Stimulated activated naive CD8-positive, alpha-beta T cell treated with anti-CD3 and anti-CD28 coated beads, Interleukin-15, amount 100 ng/mL, for 72 hours (primary cell): ENCODE measurements at places on chromosomes 4 and X.

GRCh38 chr4:121306931-121307330 lies 73.9 kb downstream of the QRFPR start:
- no peak for DNase-seq

DNA sequence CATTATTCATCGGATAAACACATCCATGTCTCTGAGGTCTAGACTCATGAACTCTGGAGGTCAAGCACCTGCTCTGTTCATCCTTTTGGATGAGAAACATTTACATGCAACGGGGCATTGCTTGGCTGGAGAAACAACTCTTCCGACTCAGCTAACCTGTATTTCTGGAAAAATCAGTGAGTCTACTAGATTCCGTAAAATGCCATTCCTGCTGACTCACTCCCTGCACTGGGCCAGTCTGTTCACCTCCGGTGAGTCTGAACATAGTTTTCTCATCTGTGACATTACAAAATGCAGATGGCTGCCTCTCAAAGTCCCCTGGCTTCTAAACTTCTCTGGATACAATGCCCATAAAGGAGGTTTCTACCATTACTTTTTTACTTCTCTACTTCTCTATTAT lies 185.7 kb upstream of the HS3ST1 start:
- DNase-seq, result no peak

DNA sequence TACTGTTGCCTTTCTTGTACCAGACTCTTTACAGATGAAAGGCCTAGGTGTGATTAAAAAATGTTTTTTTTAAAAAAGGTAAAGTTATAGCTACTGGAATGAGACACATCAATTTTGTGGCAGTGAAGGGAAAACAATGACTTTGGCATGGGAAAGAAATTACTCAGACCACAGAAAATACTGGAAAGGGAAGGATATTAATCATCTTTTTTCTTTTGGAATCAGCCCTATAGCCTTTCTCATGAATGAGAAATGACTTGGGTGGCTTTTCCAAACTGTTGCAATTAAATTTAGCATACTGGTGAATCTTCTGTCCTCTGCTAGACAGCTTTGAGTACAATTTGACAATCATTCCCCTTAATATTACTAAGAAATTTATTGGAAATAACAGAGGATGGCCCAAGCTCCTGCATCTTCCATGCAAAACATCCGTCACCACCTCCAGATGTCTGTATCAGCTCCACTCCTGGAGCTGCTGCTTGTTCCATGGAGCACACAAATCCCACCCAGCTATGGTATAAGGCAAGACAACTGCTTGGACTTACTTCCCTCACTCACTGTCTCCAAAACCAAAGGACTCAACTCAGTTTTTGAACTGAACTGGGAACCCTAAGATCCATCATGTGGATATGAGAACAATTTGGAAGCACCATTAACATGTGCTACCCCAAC lies 97.6 kb upstream of the ARSJ start:
- no peak for DNase-seq

- DNase-seq, result no peak
These were observed 629.7 kb downstream of the STIM2 start for GRCh38 chr4:27490315-27490714.

DNA sequence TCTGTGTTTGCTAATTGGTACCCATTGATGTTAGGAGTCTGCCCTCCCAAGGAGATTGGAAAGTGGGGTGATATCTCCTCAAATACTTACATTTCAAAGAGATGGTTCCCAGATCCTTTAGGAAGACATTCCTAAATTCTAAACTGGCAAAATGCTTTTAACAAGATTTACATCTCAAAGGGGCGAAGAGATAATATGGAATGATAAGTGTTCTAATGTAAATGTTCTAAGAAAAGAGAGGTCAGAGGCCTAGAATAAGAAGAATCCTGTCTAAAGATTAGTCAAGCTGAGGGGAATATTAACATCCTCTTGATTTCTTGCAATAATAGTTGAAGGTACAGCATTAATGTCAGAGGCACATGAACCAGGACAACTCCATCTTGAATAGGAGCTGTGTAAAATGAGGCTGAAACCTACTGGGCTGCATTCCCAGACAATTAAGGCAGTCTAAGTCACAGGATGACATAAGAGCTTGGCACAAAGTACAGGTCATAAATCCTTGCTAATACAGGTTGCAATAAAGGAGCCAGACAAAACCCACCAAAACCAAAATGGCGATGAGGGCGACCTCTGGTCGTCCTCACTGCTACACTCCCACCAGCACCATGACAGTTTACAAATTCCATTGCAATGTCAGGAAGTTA lies 2248.1 kb downstream of the ARAP2 start:
- no peak for DNase-seq

- no peak for DNase-seq
These were observed 149.2 kb downstream of the BCOR start for GRCh38 chrX:39948582-39948981.
